ENCODE measurements at places on chromosomes 7 and 10.
A peak's percentile ranks its signal among the peaks of the same experiment; 100 is the strongest.

- DNase-seq = no peak
Measured at GRCh38 chr7:7808156-7808555, 89.7 kb upstream of the RPA3 start.

DNA sequence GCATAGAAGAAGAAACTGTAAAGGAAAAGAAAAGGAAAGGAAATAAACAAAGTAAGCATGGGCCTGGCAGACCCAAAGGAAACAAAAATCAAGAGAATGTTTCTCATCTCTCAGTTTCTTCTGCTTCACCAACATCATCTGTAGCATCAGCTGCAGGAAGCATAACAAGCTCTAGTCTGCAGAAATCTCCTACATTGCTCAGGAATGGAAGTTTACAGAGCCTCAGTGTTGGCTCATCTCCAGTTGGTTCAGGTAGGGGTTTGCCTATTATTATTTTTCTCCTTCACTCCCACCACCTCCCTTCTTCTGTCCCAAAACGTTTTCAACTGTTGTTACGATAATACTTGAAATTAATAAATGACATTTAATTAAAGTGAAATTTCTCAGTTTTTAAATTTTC lies 139.6 kb downstream of the MLLT10 start:
- DNase-seq = no peak

DNA sequence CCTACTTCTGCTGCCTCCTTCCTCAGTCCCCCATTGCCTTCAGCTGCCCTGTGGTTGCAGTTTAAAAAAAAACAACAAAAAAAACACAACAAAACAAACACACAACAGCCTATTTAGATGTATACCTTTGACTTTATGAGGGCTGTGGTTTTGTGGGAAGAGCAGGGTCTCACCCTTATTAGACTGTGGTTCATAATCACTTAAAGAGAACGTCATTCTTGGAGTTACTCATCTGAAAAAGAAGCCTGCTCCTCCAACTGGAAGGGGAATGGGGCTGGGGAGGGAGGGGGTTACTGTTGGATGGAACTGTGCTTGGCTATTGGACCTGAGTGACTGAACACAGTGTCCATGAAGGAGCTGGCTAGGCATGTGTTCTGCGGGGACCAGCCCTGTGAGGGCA lies 48.1 kb downstream of the SDK1 start:
- DNase-seq = no peak

- DNase-seq = peak; percentile 91
Measured at GRCh38 chr7:36037121-36037662, 115.9 kb upstream of the EEPD1 start.

DNA sequence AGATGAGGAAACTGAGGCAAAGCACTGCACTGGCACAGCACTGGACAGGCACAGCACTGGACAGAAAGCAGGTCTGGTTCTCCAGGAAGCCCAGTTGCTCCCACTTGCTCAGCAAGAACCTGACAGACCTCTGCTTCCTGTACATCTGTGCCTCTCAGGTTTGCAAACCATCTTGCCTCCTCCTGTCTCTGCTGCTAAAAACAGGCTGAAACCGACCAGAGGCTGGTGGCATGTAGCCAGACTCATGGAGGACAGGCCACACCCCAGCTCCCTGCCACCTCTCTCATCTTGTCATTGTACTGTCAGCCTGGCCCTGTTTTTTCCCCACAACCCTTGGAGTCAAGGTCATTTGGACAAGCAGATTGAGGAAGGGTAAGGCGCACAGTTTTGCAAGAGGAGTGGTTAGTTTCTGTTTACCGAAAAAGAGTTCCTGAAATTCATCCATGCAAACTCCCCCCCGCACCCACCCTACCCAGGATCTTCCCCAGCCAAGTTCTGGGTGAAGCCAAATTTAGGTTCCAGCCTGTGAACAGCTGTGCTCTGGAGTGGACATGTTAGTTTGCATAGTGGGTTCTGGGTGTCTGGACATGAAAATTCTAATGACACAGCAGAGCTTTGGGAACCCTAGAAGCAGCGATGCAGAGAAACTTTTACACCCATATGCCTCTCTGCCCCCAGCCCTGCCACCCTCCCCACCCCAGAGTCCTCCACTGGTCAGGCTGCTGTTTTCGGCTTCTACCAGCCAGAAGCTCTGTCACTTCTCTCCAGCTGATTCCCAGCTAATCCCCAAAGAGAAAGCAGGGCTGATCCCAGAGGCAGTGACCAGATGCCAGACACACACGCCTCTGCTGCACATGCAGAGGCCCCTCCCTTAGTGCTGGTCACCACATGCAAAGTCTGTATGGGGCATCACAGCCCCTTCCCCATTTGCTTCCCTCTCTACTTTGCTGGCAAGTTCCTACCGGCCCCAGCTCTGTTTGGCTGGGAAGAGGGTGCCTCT lies 8.5 kb upstream of the C10orf105 start:
- no peak for DNase-seq

- no peak for DNase-seq
Measured at GRCh38 chr10:110643653-110644597, at the start of gene RBM20. Gene RBM20 (plus strand): TSS chr10:110644336. CDS start chr10:110644455, 119 bp downstream.

DNA sequence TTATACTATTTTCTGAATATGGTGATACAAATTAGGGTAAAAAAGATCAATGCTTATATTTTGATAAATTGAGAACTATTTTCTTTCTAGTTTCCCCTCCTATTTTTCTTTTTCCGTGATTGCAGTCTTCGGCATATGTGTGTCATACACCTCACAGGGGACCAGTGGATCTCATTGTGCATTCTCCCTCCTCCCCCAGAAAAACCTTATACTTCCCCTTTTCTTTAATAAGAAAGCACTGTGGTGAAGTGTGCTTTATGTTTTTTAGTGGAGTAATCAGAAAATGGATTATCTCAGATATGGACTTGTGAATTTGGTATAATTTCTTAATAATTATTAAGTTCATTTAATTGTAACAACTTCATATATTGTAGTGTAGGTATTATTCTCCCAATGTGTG lies 72.8 kb downstream of the BICC1 start:
- DNase-seq = no peak

- DNase-seq = no peak
Measured at GRCh38 chr10:31749301-31749700, 179.3 kb downstream of the ARHGAP12 start.

DNA sequence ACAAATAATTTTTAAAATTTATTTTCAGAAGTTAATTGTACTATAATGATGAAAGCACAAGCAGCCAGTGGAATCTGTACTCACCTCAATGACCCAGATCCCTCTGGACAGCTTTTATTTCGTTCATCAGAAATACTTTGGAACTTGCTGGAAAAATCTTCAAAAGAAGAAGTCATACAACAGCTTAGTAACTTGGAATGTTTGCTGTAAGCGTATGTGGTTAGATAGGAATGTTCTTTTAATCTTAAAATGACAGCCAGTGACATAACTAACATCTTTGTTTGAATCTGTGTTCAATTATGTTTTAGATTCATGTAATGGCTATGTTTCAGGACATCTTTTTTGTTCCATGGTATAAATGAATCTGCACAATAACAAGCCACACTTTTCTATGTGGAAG lies 26.8 kb downstream of the CFAP69 start:
- no peak for DNase-seq

GRCh38 chr7:41685684-41686083 lies 17.2 kb downstream of the INHBA start:
- DNase-seq = no peak
